ENCODE measurements at places on chromosomes 7 and 10.

DNA sequence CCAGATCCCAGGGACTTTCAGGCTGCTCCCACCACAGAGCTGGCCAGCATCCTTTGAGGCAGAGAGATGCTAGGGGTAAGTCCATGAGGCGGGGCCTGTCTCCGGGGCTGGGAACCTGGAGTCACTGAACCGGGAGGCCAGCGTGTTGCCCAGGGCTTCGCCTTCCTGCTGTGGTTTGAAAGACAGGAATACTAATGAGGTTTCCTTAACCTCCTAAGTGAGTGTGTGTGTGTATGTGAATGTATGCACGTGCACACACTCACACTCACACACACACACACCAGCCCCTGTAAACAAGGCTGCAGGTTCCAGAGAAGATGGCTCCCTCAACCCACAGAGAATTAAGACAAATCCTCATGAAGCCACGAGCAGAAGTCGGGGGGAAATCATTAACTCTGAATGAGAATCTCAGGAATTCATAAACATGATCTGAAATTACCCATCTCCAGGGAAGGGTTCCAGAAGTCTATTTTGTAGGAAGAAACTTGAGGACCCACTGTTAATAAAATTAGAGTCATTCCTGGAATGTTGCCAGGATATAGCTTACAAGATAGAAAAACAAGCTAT lies 20.3 kb upstream of the PFKP start:
- no peak for DNase-seq

- DNase-seq: no peak
Measured at GRCh38 chr7:130363026-130363847, 17.1 kb upstream of the CPA1 start.

DNA sequence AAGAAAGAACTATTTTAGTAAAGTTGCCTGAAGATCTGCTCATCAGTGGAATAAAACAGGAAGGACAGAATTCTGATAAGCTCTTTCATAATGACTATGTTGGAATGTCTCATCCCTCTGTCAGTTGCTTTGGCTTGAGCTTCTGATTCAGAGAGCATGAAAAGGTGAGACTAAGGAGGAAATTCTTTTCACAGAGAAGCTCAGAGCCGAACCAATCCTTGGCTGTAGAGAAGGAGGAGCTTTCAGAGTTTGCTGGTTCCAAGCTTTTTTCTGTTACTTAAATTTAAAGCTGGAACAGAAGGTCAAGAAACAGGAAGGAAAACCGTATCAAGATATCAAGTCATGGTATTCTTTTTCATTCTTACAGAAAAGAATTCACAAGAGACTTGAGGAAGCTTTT lies 24.0 kb downstream of the GSTO2 start:
- DNase-seq: no peak

GRCh38 chr10:113138937-113139585 lies 189.0 kb downstream of the TCF7L2 start:
- no peak for DNase-seq

DNA sequence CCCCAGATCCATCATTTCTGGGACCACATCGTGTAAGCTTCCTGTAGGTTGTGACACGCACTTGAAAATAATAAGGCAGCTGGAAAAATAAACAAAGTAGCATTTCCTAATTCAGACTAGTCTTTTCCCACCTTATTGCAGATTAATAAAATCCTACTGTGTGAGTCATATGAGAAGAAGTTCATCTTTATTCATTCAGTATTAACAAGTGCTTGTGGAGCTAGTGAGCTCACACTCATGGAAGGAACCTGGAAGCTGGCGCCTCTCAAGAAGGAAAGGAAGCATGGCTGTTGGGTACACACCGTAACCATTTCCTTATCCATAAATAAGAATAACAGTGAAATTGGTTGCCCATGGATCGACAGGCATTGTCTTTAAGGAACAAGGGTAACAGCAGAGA lies 152.6 kb upstream of the PFKP start:
- no peak for DNase-seq

GRCh38 chr7:80316811-80317210 lies 182.2 kb downstream of the GNAI1 start:
- DNase-seq: no peak

DNA sequence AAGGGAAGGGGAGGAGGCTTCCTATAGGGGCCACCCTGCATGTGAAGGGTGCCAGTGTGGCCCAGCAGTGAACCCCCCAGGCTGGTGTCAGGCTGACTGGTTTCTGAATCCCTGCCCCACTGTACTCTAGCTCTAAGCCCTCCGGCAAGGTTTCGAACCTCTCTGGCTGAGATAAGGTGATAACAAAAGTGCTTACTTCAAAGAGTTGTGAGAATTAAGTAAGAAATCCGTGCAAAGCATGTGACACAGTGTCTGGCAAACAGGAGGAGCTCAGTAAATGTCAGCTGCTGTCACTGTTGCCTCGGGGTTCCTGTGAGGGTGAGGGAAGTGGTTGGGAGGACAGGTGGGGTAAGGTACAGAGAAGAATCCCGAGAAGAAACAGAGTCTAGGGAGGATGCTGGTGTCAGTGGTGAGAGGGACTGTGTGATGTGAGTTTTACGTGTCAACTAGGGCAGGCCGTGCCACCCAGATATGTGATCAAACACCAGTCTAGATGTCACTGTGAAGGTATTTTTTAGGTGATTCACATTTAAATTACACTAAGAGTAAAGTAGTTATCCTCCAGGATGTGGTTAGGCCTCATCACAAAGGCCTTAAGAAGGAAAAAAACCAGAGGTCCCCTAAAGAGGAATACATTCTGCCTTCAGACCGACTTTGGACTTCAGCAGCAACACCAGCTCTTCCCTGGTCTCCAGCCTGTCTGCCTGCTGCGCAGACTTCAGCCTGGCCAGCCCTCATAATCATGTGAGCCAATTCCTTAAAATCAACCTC lies 64.4 kb downstream of the BPGM start:
- DNase-seq: no peak

- no peak for DNase-seq
Measured at GRCh38 chr10:70652761-70653657, 19.3 kb upstream of the ADAMTS14 start.

- no peak for DNase-seq
Measured at GRCh38 chr10:112509558-112510291, 62.7 kb downstream of the VTI1A start.

DNA sequence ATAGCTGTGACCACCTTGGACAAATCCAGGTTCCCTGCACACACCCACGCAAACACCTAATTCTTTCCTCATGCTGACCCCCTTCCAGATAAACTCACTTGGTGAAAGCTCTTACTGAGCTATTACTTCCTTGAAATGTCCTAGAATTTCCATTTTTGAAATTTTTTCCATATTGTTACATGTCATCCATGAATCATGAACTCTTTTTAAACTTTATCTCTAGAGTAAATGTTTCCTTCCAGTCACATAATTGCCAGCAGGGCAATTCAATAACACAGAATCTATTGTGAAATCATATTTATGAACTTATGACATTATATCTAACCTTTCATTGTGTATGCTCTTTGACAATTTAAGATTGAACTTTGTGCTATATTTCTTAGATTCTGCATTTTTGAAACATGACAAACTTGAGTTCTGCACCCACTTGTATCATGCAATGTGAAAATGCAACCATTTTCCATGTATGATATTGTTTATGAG lies 26.8 kb upstream of the FGL2 start:
- no peak for DNase-seq

- no peak for DNase-seq
Measured at GRCh38 chr7:75596727-75597614, 104.9 kb downstream of the SPDYE5 start.

DNA sequence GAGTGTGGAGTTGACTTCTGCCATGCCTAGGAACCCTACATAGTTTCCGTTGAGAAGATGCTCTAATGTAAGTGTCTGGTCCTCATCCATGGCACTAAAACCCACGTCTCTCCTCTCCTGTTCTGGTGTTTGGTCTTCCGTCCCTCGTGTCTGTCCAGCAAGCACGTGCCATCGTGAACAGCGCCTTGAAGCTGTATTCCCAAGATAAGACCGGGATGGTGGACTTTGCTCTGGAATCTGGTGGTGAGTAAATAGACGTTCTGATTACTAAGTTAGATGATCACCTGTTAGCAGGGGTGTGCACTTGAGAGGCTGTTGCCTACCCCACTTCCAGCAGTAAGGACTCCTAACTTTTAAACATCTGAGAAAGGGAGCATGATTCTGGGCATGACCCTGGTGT lies 15.1 kb upstream of the GET4 start:
- DNase-seq: no peak

DNA sequence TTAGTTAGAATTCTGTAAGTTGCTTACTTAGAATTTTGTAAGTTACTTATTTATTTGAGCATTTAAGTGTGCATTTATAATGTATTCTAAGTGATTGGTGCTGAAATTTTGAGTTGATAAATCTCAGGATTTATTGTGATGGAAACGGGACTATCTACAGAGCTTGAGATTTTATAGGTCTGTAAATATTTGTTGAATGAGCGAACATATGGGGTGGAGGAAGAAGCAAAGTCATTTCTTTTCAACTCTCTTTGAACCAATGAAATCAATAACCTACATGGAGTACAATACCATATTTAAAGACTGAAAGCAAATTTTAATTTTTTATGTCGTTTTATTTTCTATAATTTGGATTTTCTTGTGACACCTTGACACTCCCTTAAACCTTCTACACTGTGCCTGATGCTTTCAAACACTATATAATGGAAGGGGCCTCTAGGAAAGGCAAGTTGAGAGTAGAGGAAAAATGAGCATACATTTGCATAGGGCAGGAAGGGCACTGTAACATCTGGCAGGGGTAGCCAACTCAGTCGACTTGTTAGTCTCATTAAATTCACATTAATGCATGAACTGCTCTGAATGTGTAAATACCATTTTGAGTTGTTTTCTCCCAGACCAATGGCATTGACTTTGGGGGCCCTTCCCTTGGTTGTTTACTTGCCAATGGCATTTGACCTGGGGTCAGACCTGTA lies 204.2 kb downstream of the DYNC1I1 start:
- DNase-seq: no peak

Data from activated CD4-positive, CD25-positive, alpha-beta regulatory T cell (primary cell).